Activated CD8-positive, alpha-beta memory T cell treated with anti-CD3 and anti-CD28 coated beads for 48 hours (primary cell): ENCODE measurements at places on chromosomes 7 and 10.

DNA sequence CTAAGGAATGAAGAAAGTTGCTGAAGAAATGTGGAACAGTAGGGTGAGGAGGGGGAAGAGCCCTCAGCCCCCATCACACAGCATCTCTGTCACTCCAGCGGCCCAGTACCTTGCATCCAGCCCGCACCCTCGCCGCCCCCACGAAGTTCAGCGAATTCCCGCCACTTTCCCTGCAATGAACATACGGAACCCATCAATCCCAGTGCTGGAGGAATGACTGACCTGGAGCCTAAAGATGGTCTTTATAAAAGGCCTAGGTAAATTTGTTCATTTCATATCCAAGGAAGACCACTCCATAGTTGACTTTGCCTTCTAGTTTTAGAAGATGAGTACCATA is 779 bp upstream of the KIF5B start:
- no peak for DNase-seq

GRCh38 chr7:135194494-135195095 is 16.7 kb downstream of the WDR91 start:
- no peak for DNase-seq

DNA sequence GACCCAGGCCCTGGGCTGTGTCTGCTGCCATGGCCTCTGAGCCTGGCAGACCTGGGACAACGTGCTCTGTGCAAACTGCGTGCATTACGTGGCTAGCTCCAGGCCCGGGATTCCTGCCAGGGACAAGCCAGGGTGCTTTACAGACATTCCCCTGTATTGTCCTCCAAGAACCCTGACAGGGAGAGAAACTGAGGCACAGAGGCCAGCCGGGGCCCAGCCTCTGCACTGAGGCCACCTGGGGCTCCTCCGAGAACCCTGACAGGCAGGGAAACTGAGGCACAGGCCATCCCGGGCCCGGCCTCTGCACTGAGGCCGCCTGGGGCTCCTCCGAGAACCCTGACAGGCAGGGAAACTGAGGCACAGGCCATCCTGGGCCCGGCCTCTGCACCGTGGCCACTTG is 64.9 kb downstream of the CFAP46 start:
- no peak for DNase-seq

GRCh38 chr10:3749600-3749999 is 35.4 kb downstream of the KLF6 start:
- DNase-seq: no peak

GRCh38 chr7:118615-119391 is 73.6 kb upstream of the FAM20C start:
- no peak for DNase-seq

- no peak for DNase-seq
These were observed 1.1 kb upstream of the TNS3 start for GRCh38 chr7:47582764-47583738.

- DNase-seq: no peak
These were observed 51.3 kb downstream of the POLL start for GRCh38 chr10:101536800-101537199.

GRCh38 chr10:84292502-84292901 is 35.9 kb upstream of the CCSER2 start:
- DNase-seq: no peak

DNA sequence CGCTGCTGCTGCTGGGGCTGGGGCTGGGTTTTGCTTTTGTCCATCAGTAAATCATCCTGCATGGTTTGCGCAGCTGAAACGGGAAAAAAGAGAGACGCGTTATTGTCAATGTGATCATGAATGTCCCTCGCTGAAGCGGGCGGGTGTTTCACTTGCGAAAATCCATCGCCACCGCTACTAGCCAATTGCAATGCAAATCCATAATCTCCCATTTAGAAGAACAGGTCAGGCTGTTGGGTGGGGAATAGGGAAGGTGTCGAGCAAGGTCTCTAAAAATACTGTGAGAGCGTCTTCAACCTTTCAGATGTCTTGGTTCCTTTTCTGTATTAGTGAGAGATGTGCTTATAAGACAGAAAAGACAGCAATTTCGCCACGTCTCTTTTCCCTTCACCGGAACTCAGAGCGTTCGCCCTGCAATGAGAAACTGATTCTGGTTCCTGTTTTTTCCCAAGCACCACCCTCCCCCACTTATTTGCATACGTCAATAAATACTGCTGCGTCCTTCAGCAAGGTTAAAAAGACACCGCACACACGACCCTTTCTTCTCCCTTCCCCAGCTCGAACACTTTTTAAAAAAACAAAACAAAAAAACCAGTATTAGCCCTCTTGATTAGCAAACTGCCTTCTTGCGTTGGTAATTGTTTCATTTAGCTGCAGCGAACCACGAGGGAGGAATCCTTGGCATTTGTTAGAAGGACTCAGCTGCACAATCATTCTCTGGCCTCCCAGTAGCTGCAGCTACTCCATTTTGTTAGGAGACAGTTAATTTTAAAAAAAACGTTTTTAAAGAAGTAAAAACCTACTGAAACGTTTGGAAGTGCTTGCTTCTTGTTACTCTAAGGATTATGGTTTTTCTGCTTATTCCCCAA is 50.4 kb downstream of the CPEB3 start:
- no peak for DNase-seq

- DNase-seq: no peak
These were observed 643.5 kb upstream of the DPP6 start for GRCh38 chr7:153408360-153409335.

DNA sequence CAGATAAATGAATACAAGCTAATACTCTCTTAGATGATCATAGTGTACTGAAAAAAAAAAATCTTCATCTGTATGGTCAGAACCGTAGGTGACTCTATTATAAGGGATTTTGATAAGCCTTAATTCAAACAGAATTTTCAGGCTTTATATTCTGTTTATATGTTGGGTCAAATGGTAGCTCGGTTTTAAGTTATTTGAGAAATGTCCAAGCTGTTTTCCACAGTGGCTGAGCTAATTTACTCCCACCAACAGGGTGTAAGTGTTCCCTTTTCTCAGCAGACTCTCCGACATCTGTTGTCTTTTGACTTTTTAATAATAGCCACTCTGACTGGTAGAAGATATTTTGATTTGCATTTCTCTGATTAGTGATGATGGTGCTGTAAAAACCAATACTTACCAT is 328.8 kb upstream of the MAGI2 start:
- no peak for DNase-seq

- DNase-seq: no peak
These were observed 140.0 kb upstream of the TCERG1L start for GRCh38 chr10:131451407-131452015.

- DNase-seq: no peak
These were observed 166.0 kb upstream of the MDFIC start for GRCh38 chr7:114755856-114756255.

DNA sequence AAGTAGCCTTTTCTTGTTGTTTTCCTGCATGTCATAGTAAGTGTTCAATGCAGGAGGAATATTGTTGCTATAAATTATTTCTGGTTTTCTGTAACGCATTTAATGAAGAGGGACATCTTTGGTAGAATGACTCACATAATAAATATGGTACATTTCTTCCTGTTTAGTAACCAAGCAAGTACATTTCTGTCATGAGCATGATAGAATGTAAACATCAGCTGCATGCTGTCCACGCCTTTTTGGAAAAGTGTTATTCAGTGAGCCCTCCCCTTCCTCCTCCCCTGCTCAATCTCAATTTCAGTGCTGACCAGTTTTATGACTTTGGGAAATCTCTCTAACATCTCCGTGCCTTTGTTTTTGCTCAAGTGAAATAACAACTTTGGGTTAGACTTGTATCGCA is 664.0 kb downstream of the XPNPEP1 start:
- DNase-seq: no peak

- no peak for DNase-seq
These were observed 48.1 kb downstream of the PDLIM1 start for GRCh38 chr10:95242581-95243317.

DNA sequence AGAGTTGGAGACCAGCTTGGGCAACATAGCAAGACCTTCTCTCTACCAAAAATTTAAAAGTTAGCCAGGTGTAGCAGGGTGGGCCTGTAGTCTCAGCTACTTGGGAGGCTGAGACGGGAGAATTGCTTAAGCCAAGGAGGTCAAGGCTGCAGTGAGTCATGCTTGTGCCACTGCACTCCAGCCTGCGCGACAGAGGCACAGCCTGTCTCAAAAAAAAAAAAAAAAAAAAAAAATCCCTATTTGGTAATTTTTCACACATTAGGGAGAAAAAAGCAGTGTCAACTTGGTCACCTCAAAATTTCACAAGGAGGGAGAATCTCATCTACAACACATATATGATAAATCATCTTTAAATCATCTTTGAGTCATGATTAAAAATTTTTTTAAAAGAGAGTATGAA is 6.4 kb upstream of the ZNF398 start:
- DNase-seq: no peak

DNA sequence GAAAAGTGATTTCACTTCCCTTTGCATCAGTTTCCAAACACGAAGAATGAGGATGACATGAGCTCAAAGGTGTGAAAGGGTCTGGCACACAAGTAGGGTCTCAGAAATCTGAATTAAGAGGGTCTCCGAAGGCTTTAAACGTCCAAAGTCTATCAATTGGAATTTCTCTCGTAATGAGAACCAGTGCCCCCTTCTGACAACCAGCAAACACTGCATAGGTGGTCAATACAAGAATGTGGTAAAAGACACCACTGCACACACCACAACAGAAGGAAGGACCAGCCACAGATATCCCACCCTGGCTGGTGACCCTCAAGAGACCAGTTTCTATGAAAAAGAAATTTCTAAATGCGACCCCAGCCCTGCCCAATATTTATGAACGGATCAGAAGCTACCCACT is 78.1 kb downstream of the CALN1 start:
- DNase-seq: no peak

GRCh38 chr7:112286250-112287086 is 80.0 kb downstream of the ZNF277 start:
- no peak for DNase-seq
